ENCODE measurements at places on chromosomes 3 and 15.

- DNase-seq: no peak
Observed at GRCh38 chr3:112425858-112426750, 73.2 kb downstream of the BTLA start.

DNA sequence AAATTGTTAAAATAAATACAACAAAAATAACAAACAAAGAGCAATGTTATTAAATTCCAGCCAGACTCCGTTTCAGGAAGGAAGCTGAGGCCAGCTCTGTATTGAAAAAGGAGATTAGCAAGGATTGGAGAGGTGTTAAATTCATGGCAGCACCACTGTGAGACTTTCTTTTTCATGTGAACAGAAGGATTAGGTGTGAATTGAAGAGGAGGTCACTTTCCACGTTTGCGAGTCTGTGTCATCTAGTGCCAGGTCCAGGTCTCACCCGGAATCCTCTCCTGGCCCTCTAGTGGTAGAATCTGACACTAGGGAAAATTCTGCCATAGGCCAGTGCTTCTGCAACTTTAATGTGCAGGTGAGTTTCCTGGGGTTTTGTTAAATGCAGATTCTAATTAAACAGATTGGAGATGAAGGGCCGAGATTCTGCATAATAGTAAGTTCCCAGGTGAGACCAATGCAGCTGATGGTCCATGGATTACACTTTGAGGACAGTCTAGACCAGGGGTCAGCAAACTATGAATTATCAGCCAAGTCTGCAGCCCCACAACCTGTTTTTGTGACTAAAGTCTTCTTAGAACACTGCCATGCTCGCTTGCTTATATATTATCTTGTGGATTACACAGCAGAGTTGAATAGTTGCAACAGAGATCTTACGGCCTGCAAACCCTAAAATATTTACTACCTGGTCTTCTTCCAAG, 9.2 kb upstream of the SLC6A1 start:
- DNase-seq: no peak

DNA sequence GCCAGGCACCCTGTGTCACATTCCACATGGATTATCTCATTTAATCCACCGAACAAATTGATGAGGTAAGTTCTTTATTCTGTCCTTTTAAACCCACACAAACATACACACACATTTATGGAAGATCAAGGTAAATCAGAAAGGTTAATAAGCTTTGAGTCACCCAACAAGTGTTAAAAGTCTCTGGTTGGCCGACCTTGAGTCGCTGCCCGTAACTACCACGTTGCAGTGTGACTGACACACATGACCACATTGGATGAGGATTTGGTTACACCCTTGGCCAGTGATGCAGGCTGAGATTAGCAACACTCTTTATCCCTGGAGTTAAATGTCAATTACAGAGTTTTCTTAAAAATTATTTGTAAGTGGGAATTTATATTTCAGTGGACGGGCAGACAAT, 19.2 kb downstream of the FOXP1 start:
- no peak for DNase-seq

DNA sequence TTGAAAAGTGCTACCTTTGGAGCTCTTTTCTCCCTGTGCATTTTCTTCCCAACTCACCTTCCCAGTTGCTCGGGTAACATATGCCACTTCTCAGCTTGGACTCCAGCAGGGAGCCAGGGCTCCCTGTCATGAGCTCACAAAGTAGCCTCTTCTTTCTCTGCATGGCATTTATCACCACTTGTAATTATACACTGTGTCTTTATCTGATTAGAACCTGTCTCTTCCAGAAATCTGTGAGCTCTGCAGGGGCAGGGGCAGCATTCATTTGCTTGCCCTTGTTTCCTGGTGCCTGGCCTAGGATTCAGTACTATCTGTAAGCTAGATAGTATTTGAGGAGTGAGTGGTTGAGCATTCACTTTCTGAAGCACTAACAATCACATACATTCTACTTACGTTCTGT, 100.9 kb downstream of the CLSTN2 start:
- no peak for DNase-seq

GRCh38 chr15:47411733-47412132, 305.6 kb upstream of the SEMA6D start:
- DNase-seq: no peak

All from cortex of kidney (tissue), 1 donor.